Glutamatergic neuron (in vitro differentiated cells): ENCODE measurements at places on chromosomes 2 and 18. TPM values are rescaled to one million over a fixed set of nuclear protein-coding genes. Genes with fewer than 3 reads are reported as not detected.

The ALPP gene
- total RNA-seq: 0.34 TPM

The GKN2 gene
- not detected for total RNA-seq

The ATP5MC3 gene
- 220 TPM for total RNA-seq

The KRTCAP3 gene
- 4.2 TPM for total RNA-seq

The ALK gene
- 9.6 TPM for total RNA-seq

The XPO1 gene
- 103 TPM for total RNA-seq

The BZW1 gene
- total RNA-seq: 232 TPM

The SIGLEC15 gene
- not detected for total RNA-seq

The SCN3A gene
- 22.2 TPM for total RNA-seq

The TRIM54 gene
- total RNA-seq: 2.0 TPM

The STPG4 gene
- 1.3 TPM for total RNA-seq

The VWA3B gene
- total RNA-seq: not detected

The YWHAQ gene
- 533 TPM for total RNA-seq

The SLC9A4 gene
- total RNA-seq: 0.12 TPM

The STARD6 gene
- not detected for total RNA-seq

The MAP3K19 gene
- not detected for total RNA-seq

The DSG3 gene
- total RNA-seq: not detected

The CHST10 gene
- total RNA-seq: 25.0 TPM
